ENCODE measurements at places on chromosomes 6 and 20.

GRCh38 chr20:15555913-15556312 is 1017.3 kb downstream of the KIF16B start:
- no peak for DNase-seq

GRCh38 chr20:38626921-38627659 is 25.5 kb downstream of the ARHGAP40 start:
- DNase-seq = no peak

DNA sequence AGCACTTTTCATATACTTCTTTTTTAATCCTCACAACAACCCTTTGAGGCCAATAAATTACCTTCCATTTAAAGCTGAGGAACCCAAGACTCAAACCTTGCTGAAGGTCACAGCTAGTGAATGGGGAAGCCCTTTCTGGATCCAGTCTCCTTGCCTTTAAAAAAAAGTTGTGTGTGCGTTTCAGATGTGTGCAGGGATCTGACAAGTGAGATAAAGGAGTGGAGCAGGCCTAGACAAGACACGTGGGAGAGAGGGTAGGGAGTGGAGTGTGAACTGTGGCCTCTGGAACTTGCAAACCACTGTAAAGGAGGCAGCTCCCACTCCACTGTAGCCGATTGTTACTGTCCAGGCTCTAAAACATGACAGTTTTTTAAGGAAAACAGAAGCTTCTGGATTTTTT is 1.9 kb downstream of the KLHL32 start:
- no peak for DNase-seq

- DNase-seq = no peak
Observed at GRCh38 chr6:139647841-139648240, 273.4 kb upstream of the CITED2 start.

DNA sequence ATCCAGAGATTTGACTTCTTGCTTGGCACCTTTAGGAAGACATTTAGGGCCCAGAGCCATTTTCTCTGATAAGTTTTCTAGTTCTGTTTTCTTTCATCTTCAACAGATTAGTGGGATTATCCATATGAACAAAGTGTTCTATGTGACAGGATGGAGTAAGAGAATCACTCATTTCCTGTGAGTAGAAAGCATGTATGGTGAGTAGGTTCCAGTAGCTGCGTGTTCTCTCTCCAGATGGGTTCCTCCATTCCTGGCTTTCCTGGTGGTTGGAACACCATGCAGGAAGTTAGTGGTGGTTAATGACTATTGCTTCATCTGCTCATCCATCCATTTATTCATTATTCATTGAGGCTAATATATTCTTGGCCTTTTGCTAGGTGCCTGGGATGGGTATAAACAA is 54.0 kb downstream of the EFCAB8 start:
- no peak for DNase-seq

- DNase-seq = no peak
Observed at GRCh38 chr6:122623279-122623678, 13.1 kb downstream of the PKIB start.

DNA sequence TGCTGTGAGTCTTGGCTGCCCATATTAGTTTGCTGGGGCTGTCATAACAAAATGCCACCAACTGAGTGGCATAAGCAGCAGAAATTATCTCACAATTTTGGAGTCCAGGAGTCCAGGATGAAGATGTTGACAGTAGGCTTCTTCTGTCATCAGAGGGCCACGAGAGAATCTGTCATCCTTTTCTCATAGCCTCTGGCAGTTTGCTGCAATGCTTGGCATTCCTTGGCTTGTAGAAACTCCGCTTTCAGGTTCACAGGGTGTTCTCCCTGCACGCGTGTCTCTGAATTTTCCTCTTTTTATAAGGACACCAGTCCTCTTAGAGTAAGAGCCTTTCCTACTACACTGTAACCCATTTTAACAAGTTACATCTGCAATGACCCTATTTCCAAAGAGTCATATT is 838.4 kb downstream of the TFAP2A start:
- DNase-seq = no peak

- no peak for DNase-seq
Observed at GRCh38 chr20:20276811-20277530, 90.9 kb upstream of the INSM1 start.

DNA sequence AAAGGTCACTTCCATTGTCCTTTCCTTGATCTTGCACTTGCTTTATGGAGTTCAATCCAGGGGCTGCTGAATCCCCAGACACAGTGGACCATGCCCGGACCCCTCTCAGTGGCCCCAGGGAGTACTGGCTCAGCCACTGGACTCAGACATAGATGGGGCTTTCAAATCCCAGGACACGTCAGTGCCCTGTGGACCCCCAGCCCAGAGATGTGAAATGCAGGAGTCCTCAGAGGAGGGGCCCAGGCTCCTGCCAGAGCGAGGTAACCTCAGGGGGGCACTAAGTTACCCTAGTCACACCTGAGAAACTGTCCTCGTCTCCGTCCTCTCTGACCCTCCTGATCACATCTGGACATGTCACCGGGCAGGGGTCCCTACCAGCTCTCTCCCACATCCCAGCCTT is 18.7 kb upstream of the APMAP start:
- DNase-seq = no peak

DNA sequence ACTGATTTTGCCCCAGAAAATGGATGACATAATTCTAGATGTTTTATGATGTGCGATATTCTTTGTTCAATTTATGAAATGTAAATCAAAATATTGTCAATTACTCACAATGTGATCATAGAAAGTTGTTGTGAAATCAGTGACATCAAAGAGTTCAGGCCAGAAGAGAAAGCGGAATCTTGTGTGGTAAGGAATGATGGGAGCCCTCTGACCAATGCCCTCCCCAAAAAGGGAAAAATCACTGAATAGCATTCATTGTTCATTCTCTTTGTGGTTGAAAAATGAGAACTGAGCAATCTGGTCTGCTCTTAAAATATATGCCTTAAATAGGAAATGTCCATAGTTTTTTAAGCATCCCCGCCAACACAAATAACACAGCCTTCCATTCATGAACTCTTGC is 247.1 kb upstream of the GRIK2 start:
- DNase-seq = no peak

GRCh38 chr6:91730710-91731109 is 1143.8 kb upstream of the MAP3K7 start:
- DNase-seq = no peak

GRCh38 chr20:31713312-31714273 is 9.1 kb downstream of the BCL2L1 start:
- DNase-seq = no peak

DNA sequence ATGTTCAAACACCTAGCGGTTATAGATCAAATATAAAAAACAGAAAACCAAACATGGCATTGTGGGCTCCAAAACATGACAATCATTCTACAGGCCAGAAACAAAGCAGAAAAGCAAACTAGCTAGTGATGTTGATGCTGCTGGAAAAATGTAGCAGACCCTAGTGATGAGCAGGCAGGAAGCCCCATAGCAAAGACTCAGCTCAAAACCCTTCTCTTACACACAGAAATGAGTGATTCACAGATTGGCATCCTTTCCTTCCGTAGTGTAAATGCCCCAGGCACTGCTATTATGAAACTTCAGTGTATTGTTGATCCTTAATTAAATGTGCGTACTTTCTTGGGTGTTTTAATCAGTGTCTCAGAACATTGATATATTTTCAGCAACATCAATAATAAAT is 425.1 kb downstream of the UTRN start:
- DNase-seq = no peak

DNA sequence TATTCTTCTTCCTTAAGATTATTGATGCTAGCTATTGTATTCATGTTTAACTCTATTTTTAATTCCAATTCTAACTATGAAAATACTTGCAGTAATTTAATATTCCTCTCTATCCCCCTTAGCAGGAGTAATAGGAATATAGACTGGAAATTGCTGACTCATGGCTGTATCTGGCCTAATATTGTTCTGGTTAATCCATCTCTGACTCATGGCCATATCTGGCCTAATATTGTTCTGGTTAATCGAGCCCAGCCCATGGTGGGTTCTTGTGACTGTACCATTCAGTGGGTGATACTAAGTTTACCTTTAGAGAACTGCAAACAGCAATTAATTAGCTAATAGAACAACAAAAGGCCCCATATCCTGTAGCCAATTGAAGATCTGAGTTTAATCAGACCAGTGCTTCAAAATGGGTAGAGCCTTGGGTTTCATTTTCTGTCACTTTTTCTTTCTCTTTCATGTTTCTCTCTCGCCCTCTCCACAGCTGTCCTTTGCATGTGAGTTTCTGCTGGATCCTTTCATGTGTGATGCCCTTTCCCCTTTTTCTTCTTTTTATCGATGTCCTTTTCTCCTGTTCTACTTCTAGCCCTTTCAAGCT is 50.6 kb downstream of the SLC22A3 start:
- peak; percentile 23 for DNase-seq

DNA sequence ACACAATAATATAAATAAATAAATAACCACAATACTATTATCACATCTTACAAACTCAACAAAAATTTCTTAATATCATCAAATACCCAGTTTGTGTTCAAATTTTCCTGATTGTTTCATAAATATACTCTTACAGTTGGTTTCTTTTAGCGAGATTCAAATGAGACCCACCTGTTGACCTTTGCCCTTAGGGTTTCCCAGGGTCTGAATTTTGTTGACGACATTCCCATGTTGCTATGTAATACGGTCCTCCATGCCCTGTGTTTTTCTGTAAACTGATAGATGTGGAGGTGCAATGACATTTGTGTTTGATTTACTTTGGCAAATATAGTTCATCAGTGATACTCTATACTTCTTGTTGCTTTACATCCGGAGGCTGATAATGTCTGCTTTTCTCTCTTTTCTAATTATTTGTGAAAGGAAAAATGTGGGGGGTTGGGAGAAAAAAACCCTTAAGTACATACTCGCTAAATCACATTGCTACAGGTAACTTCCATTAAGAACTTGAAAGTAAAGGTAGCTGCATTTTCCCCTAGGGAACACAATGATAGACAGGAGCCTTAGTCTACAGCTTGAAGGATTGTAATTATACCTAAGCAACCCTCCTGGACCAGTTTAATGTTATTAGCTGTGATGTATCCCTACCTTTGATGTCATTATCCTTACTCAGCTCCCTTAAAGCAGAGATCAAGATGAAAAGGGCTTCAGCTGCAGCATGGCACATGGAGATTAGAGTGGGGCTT is 6.6 kb downstream of the MOG start:
- DNase-seq = no peak

DNA sequence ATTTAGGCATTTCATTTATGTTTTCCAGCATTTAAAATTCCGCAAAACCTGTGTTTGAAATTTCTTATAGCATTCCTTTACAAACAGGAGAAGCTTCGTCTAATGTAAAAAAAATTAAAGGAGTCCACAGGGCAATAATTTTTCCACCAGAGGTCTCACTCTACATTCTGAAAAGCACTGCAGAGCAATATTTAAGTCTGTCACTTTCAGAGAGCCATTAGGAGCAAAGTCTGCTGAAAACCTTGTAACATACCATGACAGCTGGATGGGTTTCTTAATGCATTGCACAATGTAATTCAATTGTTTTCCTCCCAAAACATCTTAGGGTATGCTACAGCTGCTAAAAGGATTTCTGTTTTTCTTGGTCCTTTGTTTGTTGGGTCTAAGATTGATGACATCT is 18.0 kb downstream of the BAG2 start:
- no peak for DNase-seq

GRCh38 chr6:140043357-140043756 is 668.9 kb upstream of the CITED2 start:
- DNase-seq = no peak

- no peak for DNase-seq
Observed at GRCh38 chr6:117992856-117993255, 85.8 kb downstream of the SLC35F1 start.

DNA sequence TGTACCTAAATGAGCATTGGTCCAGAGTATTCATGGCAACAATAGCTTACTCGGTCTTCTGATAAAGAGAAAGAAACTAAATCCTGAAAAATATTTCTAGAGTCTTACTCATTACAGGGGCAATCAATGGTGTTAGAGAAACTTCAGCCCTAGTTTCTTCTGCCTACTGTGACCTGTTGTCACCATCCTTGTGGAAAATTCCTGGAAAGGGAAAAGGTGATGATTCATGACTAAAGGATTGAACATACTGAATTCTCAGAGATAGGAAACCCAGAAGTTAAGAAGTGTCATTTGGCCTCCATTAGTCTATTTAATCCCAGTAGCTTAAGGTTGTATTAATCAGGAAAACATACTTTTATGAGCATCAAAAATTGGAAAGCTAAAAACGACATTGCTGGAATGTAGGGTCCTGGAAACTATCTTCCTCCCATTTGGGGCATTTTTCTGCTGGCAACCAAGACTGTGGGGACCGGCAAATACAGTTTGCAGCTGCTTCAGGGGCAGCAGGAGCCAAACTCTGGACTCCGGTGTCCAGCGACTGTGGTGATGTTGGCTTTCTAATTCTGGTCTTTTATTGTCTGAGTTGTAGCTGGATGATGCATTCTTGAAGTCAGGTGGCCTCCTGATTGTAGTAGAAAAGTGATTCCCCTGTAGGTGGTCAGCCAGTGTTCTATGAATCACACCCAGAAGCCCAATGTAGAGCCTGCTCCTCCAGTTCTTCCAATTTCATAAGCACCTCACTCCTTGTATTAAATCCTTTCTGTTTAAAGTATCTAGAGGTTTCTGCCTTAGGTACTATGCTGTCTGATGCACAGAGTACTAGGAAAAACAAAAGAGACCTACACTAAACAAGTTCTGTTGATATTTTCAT is 67.6 kb downstream of the LCA5 start:
- DNase-seq = no peak

DNA sequence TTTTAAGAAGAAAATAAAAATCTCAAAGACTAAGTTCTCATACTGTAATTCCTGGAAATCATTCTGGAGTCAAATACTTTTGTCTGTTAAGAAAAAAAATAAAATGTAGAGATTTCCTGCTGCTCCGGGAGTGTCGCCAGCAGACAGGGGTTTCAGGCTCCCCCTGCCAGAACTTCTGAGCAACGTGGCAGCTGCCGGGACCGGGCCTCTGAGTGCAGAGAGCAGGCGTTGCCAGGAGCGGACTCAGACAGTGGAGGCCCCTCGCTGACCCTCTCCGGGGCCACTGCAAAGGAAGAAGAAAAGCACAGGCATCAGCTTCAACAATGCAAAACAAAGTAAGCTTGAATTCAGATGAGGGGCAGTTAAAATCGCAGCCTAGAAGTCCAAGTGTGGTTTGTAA is 95.5 kb downstream of the THBS2 start:
- DNase-seq = no peak

DNA sequence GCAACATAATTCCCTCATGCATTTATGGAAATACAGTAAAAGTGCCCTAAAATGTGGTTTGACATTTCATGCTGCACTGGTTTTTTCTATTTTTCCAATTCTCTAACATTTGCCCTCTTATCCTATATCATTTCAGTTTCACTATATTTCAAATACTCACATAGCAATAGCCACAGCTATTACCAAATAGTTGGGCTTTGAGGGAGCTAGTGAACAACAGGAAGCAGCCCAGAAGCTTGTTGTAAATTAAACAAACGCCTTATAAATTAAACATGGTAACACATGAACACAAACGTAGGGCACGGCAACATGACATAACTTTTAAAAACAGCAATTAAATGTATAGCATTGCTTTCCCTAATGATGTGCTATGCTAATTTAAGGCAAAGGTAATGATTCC is 469.0 kb downstream of the CDC5L start:
- DNase-seq = no peak
